T-helper 17 cell (primary cell): ENCODE measurements at places on chromosomes 11 and 22.

DNA sequence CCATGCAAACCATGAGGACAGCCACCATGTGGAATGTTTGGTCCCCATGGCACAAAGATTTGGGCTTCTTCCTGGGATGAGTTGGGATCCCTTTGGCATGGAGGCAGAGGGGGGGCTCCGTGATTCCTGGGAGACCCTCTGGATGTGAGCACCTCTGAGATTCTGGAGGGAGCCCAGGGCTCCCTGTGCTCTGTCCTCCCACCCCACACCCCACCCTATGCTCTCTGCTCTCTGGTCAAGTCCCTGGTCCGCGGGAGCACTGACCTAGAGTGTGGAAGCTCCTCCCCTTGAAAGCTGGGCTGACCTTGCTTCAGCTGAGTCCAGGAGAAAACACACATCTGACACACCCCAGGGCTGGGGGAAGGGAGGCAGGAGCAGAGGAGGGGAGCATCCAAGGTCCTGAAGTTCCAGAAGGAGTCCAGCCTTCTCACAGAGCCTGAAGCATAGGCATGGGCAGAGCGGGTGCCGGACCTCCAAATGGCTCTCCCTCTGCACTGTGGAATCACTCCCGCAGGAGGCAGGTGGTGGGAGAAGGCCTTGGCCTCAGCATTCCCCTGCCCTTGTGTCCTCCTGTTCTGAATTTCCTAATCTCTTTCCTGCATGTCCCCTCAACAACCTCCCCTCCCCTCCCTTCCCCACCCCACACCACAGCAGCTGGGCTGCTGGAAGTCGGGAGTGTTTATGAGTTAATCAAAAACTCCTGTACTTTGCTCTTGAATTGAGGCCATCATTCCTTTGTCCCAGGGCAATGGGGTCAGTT, 25.7 kb upstream of the OAF start:
- peak overlapping the region; percentile 51 for H3K27ac ChIP-seq
- H3K4me3 ChIP-seq, result no peak overlapping the region
- DNase-seq, result no peak
- peaks cover 8% of the 10 kb centered on the region for H3K36me3 ChIP-seq

DNA sequence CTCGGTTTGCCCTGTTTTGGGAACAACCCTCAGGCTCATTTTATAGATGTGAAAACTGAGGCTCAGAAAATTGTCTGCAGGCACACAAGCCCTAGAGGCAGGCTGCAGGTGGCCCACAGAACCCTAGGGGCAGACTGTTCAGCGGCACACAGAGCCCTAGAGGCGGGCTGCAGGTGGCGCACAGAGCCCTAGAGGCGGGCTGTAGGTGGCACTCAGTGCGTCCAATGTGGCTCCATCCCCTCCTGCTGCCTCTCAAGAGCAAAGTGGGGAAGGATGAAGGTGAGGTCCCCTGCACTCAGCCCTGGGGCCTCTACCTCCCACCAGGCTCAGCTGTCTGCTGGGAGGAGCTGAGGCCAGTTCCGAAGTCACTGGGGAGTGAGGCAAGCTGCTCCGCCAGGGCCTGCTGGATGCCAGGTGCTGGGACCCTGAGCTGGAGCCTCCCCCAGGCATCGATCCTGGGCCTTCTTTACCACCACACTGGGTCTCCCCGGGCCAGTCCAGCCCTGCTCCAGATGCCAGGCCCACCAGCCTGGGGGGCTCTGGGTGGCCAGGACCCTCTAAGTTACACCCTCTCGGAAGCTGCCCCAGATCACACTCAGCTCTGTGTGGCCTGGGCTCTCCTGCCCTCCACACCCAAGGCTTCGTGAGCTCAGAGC, 2.3 kb downstream of the ACY3 start:
- peak; percentile 34 for DNase-seq
- no peak overlapping the region for H3K27ac ChIP-seq
- H3K4me3 ChIP-seq, result no peak overlapping the region
- H3K36me3 ChIP-seq, result no peaks in the 10 kb centered on the region

DNA sequence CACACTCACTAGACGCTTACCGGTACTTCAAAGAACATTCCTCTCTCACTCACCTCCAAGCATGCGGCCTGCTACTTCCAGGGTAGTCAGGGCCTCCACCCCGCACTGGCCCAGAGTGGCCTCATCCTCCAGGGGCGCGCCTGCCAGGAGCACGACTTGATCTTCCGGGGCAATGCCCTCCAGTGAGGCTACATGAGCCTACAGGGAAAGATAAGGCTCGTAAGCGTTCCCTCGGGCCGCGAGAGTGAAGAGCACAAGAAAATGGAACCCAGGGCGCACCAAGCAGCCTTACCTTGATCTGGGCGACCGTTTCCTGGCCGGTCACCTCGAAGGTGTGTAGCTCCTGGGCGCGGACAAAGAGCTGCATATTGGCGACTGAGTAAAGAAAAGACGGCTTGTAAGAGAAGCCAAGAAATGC, 478 bp downstream of the FAU start:
- peak overlapping the region; percentile 99 for H3K27ac ChIP-seq
- DNase-seq, result no peak
- no peaks in the 10 kb centered on the region for H3K27me3 ChIP-seq
- H3K4me3 ChIP-seq, result peak overlapping the region; percentile 99

DNA sequence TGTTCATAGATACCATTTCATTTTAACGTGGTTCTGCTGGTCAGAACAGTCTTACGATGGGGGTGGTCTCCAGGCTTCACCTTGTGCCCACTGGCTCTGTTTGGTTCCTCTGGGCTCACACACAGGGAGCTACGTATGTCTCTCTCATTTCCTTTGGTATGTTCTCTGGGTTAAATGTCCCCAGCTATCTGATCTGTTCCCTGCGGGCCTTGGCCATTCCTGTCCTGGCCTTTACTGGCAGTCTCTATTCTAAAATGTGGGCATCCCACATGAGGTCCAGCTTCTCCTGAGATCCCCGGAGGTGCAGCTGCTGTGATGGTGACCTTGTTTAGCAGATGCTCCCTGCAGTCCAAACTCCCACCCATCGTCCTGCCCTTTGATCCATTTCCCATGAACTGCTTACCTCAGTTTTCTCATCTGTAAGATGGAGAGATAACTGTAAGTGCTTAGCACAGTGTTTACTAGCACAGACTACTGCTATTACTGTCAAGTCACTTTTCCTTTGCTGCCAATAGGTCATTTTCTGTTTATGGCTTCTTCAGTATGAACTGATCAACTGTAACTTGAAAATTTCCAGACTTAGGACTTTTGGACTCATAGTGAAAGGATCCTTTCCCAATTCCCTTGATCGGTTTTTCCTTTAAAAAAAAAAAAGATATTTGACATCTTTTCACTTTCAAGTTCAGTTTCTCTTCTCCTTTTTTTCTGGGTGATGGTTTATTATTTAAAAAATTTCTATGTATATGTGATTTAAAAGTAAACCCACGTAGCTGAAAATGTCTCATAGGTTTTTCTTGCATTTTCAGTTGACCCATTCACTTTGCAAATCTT, 92.9 kb downstream of the PTPRJ start:
- no peak overlapping the region for H3K4me3 ChIP-seq
- peaks cover 13% of the 10 kb centered on the region for H3K4me1 ChIP-seq
- H3K36me3 ChIP-seq, result peaks cover 7% of the 10 kb centered on the region
- DNase-seq, result no peak

- no peaks in the 10 kb centered on the region for H3K4me1 ChIP-seq
- peaks cover 30% of the 10 kb centered on the region for H3K27me3 ChIP-seq
- no peak for DNase-seq
- no peak overlapping the region for H3K27ac ChIP-seq
Observed at GRCh38 chr11:12552692-12553091, 121.5 kb upstream of the TEAD1 start.

DNA sequence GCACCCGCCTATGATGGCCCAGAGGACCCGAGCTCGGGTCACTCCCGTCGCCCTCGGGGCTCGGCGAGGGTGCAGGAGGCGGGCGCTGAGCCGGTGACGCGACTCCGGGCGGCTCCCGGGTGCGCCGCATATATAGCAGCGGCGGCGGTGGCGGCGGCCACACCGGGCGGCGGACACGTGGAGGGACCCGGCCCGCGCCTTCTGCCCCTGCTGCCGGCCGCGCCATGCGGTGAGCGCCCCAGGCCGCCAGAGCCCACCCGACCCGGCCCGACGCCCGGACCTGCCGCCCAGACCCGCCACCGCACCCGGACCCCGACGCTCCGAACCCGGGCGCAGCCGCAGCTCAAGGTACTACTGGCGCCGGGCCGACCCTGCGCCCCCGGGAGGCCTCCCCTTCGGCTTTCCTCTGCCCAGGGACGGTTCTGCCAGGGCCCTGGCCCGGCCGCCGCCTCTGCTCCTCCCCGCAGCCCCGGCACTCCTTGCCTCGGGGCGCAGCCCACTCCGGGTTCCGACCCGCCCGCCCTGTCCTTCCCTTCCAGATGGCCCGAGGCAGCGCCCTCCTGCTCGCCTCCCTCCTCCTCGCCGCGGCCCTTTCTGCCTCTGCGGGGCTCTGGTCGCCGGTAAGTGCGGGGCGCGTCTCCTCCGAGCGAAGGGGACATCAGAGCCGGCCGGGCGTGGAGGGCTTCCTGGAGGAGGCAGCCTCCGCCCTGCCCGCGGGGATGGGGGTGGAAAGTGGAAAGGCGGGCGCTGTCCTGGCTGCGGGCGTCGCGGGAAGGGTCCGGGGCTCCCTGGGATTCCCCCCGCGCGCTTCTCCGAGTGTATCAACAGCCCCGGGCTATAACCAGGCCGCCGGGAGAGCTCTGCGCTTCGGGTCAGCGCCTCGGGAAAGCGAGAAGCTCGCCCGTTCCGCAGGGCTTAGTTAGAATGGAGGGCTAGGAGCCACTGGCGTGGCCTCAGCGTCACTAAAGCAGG, at the start of gene GAL:
TSS of gene GAL (plus strand) at position 160 of the 972 bp plus-strand sequence. CDS start at position 540, 380 bp downstream.
- DNase-seq, result no peak
- peaks cover 13% of the 10 kb centered on the region for H3K4me1 ChIP-seq
- H3K4me3 ChIP-seq, result peak within 1 kb of the TSS; percentile 47
- peaks cover 8% of the 10 kb centered on the region for H3K36me3 ChIP-seq
- H3K27ac ChIP-seq, result no peak within 1 kb of the TSS

GRCh38 chr22:19449422-19449767, 1.9 kb upstream of the C22orf39 start:
- H3K27me3 ChIP-seq, result no peaks in the 10 kb centered on the region
- no peak overlapping the region for H3K4me3 ChIP-seq
- peaks cover 5% of the 10 kb centered on the region for H3K36me3 ChIP-seq
- H3K27ac ChIP-seq, result peak overlapping the region; percentile 53
- peaks cover 31% of the 10 kb centered on the region for H3K4me1 ChIP-seq

- peaks cover 50% of the 10 kb centered on the region for H3K4me1 ChIP-seq
- peak overlapping the region; percentile 99 for H3K4me3 ChIP-seq
- peaks cover 3% of the 10 kb centered on the region for H3K36me3 ChIP-seq
- no peak for DNase-seq
- H3K27me3 ChIP-seq, result no peaks in the 10 kb centered on the region
Observed at GRCh38 chr11:93741882-93742226, 382 bp downstream of the C11orf54 start.

DNA sequence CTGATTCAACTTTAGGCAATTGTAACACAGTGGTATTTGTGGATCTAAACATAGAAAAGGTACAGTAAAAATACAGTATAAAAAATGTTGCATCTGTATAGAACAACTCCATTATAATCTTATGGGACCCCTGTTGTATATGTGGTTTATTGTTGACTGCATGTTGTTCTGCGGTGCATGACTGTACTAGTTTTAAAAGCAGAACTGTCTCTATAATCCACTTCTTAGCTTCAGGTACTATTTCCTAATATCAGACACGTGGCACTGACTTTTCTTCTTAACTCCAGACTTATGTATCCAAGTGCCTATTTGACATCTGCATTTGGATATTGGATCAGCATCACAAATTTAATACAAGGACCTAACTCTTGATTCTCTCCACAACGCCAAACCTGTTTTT, 41.1 kb downstream of the PACS1 start:
- H3K4me3 ChIP-seq, result peak overlapping the region; percentile 41
- no peak overlapping the region for H3K27ac ChIP-seq
- DNase-seq, result no peak

- peaks cover 36% of the 10 kb centered on the region for H3K27me3 ChIP-seq
- no peaks in the 10 kb centered on the region for H3K4me1 ChIP-seq
- no peak for DNase-seq
- H3K36me3 ChIP-seq, result no peaks in the 10 kb centered on the region
- no peak overlapping the region for H3K4me3 ChIP-seq
Observed at GRCh38 chr11:5242208-5242607, 7.4 kb downstream of the HBG1 start.

DNA sequence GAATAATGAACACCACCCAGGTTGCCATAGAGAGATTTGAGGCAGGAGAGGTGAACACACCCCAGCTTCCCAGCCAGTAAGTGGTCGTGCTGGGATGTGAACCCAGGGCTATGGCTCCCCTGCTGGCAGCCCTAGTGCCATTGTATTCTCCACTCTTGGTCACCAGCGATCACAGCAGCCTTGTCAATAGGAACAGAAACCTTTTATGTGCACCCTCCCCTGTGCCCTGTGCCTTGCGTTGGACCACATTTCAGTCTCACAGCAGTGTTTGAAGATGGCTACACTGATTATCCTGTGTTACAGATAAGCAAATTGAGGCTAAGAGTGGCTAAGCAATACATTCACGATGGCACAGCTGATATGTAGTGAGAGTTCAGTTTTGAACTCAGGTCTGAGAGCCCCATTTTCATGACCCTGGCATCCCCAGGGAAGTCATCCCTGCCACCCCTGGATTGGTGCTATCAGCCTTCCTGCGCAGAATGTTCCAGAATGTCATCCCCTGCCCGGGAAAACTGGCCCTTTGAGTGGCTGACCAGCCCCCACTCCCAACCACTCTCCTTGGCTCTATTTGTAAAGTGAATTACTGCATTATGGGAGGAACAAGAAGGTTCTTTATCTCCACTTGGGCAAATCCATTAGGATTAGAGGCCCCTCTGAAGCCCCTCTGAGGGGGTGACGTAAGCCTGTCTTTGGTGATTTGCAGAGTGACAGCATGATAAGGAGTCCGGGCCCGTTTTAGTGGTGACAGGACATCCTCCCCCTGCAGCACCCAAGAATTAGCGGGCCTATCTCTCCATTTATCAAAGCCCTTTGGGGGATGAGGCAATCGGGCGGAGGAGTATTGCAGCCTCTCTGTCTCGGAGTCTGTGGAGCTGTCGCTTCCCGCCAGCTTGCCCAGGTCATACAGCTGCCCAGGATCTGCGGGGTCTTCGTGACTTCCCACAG, 30.9 kb downstream of the SMIM38 start:
- DNase-seq, result no peak
- peaks cover 9% of the 10 kb centered on the region for H3K27me3 ChIP-seq
- H3K4me1 ChIP-seq, result no peaks in the 10 kb centered on the region

- H3K36me3 ChIP-seq, result peaks cover 15% of the 10 kb centered on the region
- H3K4me1 ChIP-seq, result peaks cover 23% of the 10 kb centered on the region
- DNase-seq, result peak; percentile 96
- H3K27ac ChIP-seq, result peak within 1 kb of the TSS; percentile 97
Observed at GRCh38 chr11:94493281-94494125, at the start of the genes ANKRD49 and MRE11. Gene ANKRD49 (plus strand): TSS chr11:94493984. CDS start chr11:94496694, 2,710 bp downstream. Gene MRE11 (minus strand): TSS chr11:94493844. CDS start chr11:94492801, 1,043 bp downstream.
